ENCODE measurements at places on chromosomes 3 and 15.
A peak's percentile ranks its signal among the peaks of the same experiment; 100 is the strongest.

- DNase-seq, result no peak
Measured at GRCh38 chr15:27057904-27058645, 87.1 kb downstream of the GABRG3 start.

GRCh38 chr15:62592920-62593319, 427.8 kb upstream of the C2CD4B start:
- no peak for DNase-seq

DNA sequence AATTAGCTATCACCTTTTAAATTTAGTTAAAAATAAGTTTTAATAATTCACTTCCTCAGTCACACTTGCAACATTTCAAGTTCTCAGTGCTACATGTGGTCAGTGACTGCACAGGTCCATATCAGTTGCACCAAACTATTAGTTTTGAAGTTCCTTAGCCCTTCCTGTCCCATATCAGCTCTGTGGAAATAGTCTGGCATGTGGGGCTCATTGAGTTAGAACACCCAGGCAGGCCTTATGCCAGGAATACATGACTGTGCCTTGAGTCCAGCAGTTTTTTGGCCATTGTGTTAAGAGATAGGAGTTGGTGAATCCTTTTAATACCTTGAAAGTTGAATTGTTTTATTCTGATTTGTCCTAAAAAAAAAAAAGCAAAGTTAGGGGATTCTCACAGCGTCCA, 153.7 kb upstream of the BFSP2 start:
- no peak for DNase-seq

DNA sequence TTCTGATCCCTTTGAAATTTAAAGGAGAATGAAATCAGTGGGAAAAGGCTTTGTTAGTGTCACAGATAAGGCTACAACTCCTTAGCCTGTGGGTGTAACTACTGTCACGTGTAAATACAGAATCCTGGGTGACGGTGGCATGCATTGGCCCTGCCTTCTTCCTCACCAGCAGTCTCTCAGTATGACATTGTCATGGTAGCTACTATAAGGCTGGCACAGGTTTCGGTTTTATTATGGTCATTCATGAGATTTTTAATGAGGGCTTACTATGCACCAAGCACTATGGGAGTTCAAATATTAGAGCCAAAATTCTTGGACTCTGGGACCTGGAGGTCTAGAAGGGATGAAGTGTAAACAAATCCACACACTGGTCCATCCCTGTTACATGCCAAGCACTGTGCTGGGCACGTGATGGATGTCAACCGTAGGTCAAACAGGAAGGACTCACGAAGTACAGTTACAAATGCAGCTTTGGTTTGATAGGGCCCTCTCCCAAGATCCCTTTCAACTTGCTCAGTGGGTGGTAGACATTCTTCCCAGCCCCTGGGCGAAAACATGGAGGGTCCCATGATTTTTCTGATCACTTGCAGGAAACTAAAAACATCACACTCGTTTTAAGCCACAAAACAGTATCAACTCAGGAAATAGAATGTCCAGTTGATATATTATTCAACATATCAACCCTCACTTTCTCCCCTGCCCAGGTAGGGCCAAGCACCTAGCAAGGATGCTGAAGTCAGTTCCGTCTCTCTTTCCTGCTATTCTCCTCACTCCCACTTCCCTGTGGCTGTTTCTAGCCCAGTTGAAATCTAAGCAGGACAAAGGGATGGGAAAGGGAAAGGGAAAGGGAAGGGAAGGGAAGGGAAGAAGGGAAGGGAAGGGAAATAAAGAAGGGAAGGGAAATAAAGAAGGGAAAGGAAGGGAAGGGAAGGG, 25.3 kb downstream of the BFSP2 start:
- DNase-seq, result no peak

GRCh38 chr15:51625236-51625635, 2.7 kb upstream of the DMXL2 start:
- no peak for DNase-seq

DNA sequence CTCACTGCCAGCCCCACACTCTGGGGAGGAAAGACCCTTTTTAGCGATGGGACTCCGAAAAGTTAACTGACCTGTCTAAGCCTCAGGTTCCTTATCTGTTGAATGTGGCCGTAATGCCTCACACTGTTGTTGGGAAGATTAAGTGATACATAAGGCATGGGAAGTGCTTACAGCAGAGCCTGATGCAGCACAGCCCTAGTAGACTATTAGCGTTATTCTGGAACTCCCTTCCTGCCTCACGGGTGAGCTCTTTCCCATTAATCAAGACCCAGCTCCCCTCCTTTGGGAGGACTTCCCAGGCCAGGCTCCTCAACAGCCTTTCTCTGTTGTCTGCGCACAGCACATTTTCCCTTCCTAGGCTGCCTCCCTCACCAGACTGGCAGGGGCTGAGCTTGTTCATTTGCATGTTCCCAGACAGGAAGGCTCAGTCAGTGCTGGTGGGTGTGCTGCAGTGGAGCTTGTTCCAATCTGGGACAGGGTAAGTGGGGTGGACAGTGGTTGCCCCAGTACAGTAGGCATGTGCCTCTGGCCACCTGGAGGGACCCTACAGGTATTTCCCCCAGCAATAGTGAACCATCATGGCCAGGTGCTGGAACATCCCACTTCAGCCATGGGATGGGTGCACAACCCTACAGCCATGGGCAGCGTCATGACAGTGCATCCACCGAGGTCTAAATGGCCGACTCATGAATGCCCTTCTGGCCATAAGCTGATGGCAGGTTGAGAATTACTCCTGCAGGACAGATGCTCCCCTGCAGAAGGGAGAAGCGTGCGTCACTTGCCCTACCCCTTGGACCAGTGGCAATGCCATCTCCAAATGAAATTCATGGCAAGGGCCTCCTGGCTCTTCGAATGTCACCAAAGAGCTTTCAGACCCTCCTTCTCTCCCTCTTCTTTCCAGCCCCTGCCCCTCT, 5.8 kb upstream of the PSTPIP1 start:
- DNase-seq, result no peak

GRCh38 chr3:14798231-14798630, 20.5 kb upstream of the FGD5 start:
- DNase-seq, result no peak

DNA sequence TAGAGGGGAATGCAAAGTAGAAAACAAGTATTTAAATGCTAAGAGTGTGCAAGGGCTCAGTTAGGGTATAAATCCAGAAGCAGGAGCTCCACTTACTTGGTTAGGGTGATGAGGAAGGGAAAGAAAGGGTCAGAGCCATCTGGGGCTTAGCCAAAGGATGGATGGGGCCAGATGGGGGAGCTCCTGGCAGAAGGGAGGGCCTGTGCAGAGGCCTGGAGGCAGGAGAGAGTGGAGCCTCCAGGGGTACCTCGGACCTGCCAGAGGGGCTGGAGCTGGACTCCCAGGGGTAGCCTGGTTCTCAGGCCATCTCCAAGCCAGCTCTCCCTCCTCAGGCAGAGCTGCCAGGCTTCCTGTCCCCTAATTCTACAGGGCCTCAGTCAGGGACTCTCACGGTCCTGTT, 506.3 kb downstream of the SHQ1 start:
- DNase-seq, result no peak

GRCh38 chr3:42691816-42692666, 6.7 kb downstream of the KLHL40 start:
- DNase-seq, result no peak

DNA sequence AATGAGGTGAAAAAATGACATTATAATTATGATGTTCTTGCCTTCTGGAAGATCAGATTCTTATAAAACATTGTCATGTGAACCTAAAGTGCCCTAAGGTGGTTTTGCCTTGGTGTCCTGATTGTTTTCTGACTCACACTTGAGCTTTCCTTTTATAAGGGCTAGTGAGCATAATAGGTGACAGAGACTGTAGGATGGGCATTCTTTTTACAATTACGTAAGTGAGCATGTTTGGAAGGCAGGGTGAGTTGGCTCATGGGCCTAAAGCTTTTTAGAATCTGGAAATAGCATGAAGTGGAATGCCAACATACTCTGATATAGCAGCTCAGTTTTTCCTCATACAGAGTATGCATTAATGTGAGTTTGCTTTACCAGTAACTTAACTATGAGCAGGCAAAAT, 41.2 kb downstream of the CRYBG3 start:
- no peak for DNase-seq

GRCh38 chr15:43440721-43441281, 52.2 kb downstream of the TP53BP1 start:
- peak; percentile 72 for DNase-seq
